ENCODE measurements at places on chromosomes 16 and 17.
A peak's percentile ranks its signal among the peaks of the same experiment; 100 is the strongest.

- no peak for DNase-seq
Observed at GRCh38 chr17:6100891-6101500, 30.8 kb downstream of the WSCD1 start.

DNA sequence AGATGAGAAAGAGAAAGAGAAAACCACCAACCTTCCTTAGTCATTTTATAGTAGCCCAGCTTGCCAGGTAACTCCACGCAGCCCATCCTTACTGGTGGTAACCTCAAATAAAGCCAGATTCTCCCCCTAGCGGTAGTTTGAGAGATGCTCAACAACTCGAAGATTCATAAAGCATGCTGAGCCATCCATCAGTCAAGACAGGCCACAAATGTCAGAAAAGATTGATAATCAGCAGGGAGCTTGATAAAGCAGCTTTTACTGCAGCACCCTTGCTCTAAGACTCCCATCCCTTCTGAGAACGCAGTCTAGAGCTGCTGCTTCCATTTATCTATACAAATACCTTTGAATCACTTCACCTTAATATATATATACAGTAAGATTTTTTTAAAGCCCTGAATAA is 451.5 kb upstream of the HSBP1 start:
- DNase-seq: peak; percentile 79

GRCh38 chr17:57739402-57740234 is 5.5 kb downstream of the CCDC182 start:
- peak; percentile 46 for DNase-seq

GRCh38 chr17:1362964-1363363 is 37.1 kb downstream of the YWHAE start:
- no peak for DNase-seq

DNA sequence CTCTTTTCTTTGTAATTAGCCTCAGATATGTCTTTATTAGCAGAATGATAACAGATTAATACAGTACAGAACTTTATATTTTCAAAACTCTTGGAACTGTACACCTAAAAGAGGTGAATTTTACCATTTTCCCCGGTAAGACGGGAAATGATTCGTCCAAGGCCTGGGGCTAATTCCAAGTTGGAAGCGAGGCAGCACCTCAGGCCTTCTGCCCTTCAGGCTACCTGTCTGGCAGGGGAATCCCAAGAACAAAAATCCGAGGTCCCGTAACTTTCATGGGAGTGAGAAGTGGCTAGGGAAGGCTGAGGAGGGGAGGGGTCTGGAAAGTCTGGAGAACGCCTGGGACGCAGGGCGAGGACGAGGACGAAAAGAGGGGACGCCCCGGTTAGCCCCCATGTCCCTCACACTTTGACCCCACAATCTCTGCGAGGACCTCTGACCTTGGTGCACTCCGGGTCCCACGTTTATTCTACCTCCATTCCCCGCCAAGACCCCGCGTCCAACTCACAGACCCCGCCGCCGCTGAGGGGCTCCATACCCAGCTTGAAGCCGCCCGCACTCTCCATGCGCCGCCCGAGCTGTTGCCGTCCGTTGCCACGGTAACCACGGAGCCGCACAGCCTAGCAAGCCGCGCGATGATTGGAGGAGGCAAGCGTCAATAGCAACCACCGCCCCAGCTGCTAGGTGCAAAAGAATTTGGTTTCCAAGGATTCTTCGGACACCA is at the start of gene HYDIN:
HYDIN (minus strand) TSS at position 601 of the 724 bp plus-strand sequence. CDS start 43,827 bp downstream, outside the sequence.
- DNase-seq: peak; percentile 3

DNA sequence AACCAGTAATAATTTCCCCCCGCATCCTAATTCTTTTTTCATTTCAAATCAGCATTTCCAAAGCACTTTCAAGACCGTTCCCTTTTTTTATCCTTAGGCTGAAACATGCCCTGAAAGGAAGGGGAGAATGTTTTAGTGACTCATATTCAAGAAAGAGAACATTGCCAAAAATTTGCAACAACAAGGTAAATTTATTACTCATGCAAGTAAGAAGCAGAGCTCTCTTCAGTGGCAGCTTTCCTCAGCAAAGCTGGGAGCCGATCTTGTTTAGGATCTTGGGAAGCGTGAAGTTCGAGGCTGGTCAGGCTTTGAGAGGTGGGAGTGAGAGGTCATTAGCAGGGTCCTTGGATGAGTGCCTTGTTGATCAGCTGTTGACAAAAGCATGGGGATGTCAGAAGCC is 129.5 kb downstream of the PRKCA start:
- DNase-seq: no peak

- DNase-seq: no peak
Observed at GRCh38 chr16:77645764-77646163, 76.5 kb upstream of the NUDT7 start.

DNA sequence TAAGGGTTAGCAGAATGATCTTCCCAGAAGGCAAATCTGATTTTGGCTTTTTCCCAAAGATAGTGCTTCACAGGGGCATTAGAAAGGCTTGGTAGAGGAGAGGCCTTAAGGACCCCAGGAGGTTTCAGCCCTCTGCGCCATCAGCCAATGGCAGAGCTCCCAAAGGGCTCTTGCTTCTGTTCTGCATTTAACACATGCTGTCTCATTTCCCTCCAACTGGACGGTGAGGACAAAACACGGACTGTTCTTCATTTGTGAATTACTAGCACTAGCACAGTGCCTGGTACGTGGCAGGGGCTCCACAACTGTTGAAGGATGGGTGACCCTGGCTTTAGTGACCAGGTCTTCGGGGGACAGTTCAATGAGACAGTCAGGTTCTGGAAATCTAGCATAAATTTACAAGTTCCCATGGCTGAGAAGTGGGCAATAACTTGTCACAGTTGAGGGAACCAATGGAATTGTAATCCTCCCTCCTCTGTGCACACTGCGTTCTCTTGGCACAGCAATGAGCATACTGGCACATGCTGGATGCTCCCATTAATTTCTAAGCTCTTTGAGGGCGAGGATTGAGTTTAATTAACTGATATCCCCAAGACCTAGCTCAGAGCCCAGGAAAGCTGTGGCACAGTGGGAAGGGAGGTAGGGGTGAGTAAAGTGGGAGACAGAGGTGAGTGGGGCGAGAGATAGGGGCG is 45.4 kb downstream of the COG7 start:
- DNase-seq: peak; percentile 92

DNA sequence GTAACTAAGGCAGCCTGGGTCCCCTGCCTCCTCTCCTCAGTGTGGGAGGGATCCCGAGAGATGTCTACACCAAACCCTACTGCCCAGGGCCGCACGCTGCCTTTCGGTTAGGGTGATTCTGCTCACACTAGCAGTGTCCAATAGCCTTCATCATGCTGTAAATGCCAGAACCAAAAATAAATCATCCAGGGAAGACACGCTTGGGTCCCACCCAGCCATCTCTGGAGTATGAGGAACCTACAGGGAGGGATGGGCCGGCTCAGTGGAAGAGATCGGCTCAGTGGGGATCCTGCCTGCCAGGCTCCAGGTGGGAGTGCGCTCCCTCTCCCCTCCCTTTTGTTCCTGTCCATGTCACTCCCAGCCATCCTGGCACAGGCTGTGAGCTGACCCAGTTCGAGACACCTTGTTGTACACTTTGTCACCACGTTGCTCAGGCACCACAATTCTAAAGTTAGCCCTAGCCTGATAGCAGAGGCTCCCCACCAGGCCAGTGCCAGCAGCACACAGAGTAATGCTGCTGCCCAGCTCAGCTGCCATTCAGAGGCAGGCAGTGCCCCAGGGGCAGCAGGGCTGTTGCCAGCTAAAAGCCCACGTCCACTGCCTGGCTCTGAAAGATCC is 24.5 kb downstream of the PEMT start:
- DNase-seq: peak; percentile 85

DNA sequence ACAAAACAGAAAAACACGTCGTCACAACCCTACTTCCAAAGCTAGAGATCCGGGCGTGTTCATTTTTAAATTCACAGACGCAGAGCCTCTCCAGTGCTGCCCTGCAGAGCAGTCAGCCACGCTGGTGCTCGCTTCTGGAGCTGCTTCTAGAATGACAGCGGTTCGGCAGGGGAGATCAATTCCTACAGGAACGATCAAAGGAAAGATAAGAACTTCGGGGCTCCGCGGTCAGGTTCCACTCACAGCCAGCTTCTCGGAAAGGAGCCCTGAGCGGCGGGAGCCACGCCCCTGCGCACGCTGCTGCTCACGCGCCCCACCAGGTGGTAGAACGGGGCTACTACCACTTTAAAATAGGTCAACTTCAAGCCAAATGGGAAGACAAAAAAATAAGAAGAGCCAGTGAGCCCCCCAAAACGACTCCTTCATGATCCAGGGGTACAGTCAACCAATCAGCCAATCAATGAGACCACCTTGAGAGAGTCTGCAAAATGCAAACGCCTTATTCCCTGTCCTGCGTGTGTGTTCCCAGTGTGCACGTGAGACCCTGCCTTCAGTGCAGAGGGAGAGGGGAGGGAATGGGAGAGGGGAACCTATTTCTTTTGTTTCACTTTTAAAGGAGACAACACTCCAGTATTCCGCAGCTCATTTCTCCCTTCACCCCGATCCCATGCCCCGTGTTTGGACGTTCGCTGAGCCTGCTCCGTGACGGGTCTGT is 209.7 kb downstream of the RBFOX3 start:
- DNase-seq: peak; percentile 81
